ENCODE measurements at places on chromosomes 12 and 14.

- no peak for DNase-seq
Measured at GRCh38 chr14:35991356-35991755, 165.2 kb downstream of the BRMS1L start.

GRCh38 chr12:62505786-62506185 is 39.2 kb downstream of the MON2 start:
- no peak for DNase-seq

DNA sequence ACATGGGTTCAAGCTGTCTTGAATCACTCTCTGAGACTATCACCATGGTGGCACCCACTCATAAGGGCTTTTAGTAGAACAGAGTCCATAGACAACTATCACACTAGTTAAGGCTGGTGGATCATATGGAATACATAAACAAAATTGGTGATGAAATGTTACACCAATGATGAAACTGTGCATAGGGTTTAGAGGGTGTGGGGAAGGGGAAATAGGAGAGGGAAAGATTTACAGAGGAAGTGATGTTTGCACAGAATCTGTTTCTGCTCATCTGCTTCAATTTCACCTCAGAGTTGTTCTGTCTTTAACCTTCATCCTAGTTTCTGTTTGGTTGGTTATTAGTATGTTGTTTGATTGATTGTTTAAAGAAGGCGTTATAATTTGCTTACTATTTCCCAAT is 2.4 kb upstream of the RXYLT1 start:
- no peak for DNase-seq

GRCh38 chr14:50985124-50985858 is 41.0 kb upstream of the PYGL start:
- no peak for DNase-seq

GRCh38 chr12:24769682-24770081 is 179.2 kb downstream of the BCAT1 start:
- DNase-seq: no peak

- DNase-seq: no peak
Measured at GRCh38 chr12:12645485-12645884, 33.8 kb downstream of the CREBL2 start.

- no peak for DNase-seq
Measured at GRCh38 chr12:130226126-130226525, 63.9 kb downstream of the FZD10 start.

DNA sequence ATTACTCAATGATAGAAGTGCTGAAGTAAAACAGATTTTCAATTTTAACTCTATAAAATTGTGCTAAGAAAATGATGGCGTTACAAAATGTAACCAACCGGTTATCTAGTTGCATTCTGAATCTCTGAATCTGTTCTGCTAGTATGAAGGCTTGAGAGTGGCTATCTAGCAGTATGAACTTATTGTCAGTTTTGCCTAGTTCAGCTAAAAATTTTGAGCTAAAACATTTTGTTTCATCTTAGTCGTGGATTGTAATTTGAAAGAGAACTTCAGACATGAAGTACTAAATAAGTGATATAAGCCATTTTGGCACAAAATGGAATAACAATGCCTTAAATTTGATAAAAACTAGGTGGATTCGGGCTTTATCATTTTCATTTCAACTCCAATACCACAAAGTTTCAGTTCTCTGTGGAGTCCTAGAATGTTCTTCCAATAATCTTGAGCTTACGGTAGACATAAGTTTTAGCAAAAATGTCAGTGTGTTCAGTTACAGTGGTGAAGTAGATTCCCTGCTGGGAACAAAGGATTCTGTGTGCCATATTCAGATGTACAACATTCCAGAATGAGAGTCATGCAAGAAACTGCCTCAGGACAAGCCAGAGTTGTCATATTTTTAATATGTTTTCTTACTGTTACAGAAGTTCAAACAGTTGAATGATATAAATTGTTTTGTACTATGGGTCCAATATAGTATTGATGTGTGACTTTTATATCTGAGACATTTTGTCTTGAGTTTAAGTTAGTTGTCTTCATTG is 28.1 kb downstream of the ATP6V1D start:
- no peak for DNase-seq

- no peak for DNase-seq
Measured at GRCh38 chr14:44701563-44702263, 194.6 kb upstream of the FSCB start.

GRCh38 chr12:128513331-128513730 is 246.4 kb downstream of the TMEM132C start:
- no peak for DNase-seq

DNA sequence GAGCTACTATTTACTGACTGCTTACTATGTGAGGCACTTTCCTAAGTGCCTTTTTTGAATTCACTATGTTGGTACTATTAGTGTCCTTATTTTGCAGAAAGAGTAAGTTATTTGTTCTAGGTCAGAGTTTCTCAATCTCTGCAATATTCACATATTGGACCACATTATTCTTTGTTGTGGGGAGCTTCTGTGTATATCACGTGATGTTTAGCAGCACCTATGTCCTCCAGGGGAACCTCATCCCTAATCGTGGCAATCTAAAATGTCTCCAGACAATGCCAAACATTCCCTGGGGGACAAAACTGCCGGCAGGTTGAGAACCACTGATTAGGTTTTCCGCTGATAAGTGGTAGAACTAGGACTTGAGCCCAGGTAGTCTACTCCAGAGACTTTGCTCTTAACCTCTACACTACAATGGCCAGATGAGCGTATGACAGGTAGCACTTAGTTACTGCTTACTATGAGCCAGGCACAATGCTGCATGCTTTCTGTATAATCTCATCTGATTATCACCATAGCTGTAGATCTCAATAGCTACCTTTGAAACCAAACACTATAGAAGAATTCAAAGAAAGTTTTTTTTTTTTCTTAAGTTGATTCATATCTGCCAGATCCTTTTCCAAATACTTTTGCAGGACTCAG is 38.9 kb downstream of the NELL2 start:
- DNase-seq: no peak

DNA sequence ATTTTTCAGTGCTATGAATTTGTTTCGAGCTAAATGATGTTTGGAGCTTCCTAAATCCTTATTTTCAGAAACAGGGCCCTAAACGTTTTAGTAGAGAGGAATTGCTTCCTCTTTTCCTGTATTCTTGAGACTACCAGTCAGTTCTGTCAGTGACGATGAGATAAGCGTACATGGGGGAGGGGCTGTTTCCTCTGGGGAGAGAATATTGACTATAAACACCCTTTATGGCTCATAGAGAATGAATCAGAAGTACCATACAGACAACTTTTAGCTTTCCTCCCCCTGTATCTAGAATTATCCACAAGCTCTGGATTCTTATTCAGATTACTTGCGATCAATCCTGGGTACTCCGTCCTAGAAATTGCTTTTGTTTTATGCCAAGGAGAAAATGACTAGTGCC is 5.1 kb downstream of the TBK1 start:
- peak; percentile 31 for DNase-seq

GRCh38 chr14:100733152-100733850 is 6.6 kb downstream of the DLK1 start:
- no peak for DNase-seq

GRCh38 chr12:44088647-44089046 is 252.8 kb downstream of the TMEM117 start:
- no peak for DNase-seq

- no peak for DNase-seq
Measured at GRCh38 chr14:60512973-60513571, 4.1 kb downstream of the SIX6 start.

DNA sequence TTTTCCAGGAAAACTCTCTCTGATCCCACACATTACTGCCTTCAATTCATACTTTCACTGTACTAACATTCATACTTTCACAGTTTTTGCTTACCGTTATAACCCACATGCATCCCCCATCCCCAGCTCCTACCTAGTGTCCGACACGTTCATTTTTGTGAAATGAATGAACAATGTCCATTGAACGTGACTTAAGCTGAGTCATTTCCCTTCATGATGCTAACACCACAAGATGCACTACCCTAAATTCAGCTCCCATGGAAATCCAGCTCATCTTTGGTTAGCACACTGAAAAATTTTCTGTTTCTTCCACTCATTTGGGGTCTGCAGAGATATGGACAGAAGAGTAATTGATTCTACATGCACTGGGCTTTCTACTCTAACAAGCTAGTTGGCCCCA is 84.7 kb downstream of the GALNT4 start:
- no peak for DNase-seq

DNA sequence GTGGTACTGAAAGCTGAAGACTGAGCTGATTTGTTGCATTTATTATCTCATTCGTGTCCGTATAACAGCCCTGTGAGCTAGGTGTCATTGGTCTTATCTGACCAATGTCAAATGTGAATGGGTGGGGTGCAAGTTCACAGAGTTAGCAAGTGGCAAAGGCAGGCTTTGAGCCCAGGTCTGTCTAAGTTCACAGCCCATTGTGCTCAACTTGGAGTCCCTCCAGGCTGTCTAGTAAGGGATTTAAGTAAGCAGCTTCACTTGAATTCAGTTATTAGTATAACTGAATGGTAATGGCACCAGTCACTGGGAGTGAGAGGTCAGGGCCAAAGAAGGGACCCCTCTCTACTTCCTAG is 8.5 kb downstream of the C1S start:
- DNase-seq: no peak

DNA sequence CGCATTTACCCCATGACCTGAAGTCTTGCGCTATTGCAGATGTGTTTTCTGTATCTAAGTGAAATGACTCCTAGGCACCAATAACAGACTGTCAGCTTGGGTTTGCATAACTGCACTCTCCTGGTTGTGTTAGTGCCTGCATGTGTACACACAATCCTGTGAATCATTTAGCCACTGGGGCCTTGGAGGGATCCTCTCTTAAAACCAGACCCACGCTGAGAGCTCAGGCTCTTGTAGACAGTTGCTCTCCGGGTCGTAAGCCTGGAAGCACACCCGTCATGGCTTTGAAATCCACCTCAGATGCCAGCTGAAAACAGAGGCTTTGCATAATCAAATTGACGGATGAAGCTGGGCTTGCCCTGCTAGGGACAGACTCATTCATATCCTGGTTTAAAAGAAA is 79.2 kb upstream of the RBM19 start:
- no peak for DNase-seq

- DNase-seq: no peak
Measured at GRCh38 chr14:61753631-61754030, 8.6 kb upstream of the SNAPC1 start.

- peak; percentile 62 for DNase-seq
Measured at GRCh38 chr14:88005978-88006851, 1.3 kb downstream of the GPR65 start.

DNA sequence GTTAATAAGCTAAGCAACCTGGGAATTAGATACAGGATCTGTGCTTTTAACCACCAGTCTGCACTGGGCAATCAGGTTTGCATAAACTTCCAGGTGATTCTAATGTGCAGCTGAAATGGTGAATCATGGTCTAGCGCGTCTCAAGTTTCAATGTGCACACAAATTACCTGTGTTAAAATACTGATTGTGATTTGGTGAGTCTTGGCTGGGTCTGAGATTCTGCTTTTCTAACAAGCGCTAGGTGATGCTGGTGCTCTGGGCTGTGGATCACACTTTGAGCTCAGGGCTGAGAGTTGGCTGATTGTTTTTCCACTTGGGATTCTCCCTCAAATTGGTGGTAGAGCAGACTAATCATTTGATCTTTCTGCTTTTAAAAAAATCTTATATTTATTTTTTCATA is 124.8 kb downstream of the C12orf75 start:
- DNase-seq: no peak

DNA sequence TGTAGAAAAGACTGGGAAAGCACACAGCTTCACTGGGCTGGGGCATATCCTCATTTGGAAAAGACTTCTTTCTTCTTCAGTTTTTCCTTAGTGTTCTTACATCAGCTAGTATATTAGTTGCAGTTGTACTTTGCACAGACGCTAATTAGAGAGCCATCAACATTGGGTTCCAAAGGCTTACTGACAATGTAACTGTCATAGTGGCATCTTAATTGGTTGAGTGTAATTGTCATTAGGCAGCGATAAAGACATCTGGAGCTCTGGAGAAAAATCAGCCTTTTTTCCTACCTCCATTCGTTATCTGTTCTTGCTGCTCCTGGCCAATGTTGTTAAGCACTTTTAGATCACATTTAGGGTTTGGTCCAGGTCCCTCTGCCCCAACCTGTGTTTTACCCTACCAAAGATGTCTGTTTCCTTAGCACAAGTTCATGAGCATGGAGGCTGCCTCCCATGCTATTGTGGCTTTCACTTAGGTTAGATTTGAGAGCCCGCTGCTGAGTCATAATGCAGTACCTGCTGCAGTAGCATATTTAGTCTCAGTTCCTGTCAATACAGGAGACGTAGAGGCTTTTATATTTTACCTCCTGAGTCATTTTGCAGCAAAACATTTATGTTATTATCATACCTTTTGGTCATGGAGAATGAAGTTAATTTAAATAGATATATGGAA is 49.2 kb downstream of the FBXW8 start:
- DNase-seq: peak; percentile 53

DNA sequence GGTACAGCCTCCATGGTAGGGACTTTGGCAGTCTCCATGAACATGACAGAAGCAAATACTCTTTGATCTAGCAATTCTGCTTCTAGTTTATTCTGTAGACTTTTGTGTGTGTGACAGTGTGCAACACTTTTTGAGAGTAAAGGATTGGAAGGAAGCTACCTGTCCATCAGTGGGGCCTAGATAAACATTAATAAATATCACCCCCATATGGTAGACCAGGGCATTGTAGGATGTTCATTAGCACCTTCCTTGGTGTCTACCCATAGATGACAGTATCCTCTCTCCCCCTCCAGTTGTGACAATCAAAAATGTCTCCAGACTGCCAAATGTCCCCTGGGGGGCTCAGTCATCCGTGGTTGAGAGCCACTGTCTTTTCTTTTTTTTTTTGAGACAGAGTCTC is 10.8 kb downstream of the SNRNP35 start:
- no peak for DNase-seq

- no peak for DNase-seq
Measured at GRCh38 chr12:114096461-114096860, 130.3 kb upstream of the RBM19 start.

DNA sequence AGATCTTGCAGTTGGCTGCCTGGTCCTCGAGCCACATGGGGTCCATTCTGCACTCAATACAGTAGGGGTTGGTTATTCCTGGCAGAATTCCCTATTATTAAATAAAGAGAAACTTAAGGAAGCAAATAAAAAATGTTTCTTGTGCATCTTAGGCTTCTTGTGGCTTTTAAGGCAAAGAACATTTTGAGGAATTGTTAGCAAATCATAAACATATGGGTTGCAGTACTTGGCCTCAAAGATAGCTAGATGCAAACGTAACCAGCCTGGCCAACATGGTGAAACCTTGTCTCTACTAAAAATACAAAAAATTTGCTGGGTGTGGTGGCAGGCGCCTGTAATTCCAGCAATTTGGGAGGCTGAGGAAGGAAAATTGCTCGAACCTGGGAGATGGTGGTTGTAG is 50.8 kb upstream of the KCNA5 start:
- no peak for DNase-seq

- DNase-seq: no peak
Measured at GRCh38 chr14:99603471-99604277, at the start of gene CCDC85C. TSS of gene CCDC85C (minus strand) at chr14:99604207. CDS start at chr14:99603959, 248 bp downstream.

- no peak for DNase-seq
Measured at GRCh38 chr14:43407706-43408105, 1099.4 kb downstream of the FSCB start.

Measured in stimulated activated CD4-positive, alpha-beta T cell treated with anti-CD3 and anti-CD28 coated beads, Interleukin-12 subunit alpha, Interleukin-12 subunit beta, amount 100 ng/mL, for 48 hours (primary cell).